ENCODE measurements at places on chromosomes 5 and 9. TPM values are rescaled to one million over a fixed set of nuclear protein-coding genes. Genes with fewer than 3 reads are reported as not detected.

GRCh38 chr5:40688996-40689395, 9.3 kb downstream of the PTGER4 start:
- H3K27ac ChIP-seq, result no peak overlapping the region
- H3K27me3 ChIP-seq, result no peaks in the 10 kb centered on the region
- no peak for DNase-seq
- H3K4me1 ChIP-seq, result peaks cover 41% of the 10 kb centered on the region

The CNTRL gene
- 42.9 TPM for total RNA-seq

- no peak overlapping the region for H3K27ac ChIP-seq
- H3K4me1 ChIP-seq, result peaks cover 2% of the 10 kb centered on the region
- no peaks in the 10 kb centered on the region for H3K27me3 ChIP-seq
- DNase-seq, result peak; percentile 92
- no peaks in the 10 kb centered on the region for H3K36me3 ChIP-seq
These were observed 230.3 kb downstream of the GLIS3 start for GRCh38 chr9:4069457-4070153.

The ZNF169 gene
- 5.8 TPM for total RNA-seq

DNA sequence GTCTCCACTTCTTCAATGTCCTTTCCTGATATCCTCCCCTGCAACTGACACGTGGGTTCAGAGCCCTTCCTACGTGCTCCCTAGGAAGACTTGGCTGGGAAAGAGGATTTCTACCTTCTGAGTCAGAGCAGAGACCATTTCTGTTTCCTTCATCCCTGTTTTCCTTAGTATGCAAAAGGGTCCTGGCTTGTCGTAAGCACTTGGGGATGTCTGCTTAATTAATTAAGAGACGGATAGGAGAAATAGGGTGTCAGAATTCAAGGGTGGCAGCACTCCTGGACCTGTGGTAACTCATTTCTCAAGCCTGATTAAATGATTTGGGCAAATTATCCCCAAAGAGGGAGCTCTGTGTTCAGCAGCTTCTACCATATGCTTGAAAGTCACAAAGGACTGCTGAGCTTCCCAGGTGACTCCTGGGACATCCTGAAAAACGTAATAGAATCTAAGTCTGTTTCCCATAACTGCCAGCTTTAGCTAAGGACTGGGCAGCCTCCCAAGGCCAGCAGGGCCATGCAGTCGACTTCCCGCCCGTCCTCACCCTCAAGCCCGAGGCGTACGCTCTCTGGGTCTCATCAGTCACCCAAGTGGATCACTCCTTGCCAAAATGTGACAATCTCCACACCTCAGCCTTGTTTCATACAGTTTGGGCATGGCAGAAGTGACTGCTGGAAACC, 20.5 kb downstream of the ABCA1 start:
- H3K27me3 ChIP-seq, result no peaks in the 10 kb centered on the region
- H3K27ac ChIP-seq, result peak overlapping the region; percentile 63
- no peak for DNase-seq
- H3K4me1 ChIP-seq, result peaks cover 16% of the 10 kb centered on the region

DNA sequence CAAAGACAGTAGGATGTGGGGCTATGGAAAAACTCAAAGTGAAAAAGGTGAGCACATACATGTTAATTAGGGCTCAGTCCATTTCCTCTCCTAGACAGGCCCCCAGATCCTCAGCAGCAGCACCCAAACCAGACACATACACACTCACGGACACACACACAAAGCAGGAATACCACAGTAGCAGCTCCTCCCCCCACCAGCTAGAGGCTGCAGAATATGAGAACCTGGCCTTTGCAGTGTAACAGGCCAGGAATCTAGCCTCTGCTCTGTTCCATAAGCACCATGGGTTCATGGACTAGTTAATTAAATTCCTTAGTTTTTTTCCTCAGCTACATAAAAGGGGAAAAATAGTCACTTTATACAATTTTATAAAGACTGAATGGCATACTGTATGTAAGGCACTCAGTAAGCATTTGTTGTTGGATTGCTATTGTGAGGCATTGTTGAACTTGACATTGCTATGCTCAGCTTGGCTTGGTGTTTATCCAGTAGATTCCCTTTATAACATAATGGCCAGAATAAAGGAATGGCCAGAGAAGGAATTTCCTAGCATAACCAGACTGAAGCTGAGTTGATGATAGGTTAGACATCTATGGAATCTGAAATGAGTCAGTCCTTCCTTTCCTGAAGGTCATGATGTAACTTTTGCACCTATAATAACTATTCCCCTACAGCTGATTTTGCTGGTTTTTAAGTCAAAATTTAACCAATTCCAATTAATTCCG, 186.8 kb downstream of the SEMA5A start:
- H3K27me3 ChIP-seq, result no peaks in the 10 kb centered on the region
- no peak overlapping the region for H3K27ac ChIP-seq
- H3K36me3 ChIP-seq, result no peaks in the 10 kb centered on the region
- peaks cover 7% of the 10 kb centered on the region for H3K4me1 ChIP-seq

DNA sequence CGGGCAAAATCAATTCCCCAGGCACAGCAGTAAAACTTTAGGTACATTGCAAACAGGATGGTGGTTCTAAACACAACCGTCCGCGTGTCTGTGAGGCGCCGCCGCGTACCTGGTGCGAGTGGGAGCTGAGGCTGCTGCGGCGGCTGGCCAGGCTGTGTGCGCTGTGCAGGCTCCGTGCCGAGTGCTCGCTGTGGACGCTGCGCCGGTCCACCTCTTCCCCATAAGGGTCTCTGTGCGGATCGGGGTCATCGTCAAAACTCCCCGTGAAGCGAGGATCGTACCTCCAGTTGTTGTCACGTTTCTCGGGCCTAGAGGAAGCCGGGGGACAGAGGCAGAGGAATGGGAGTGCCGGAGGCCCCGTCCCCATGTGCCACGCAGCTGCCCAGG, 16.7 kb downstream of the SEC16A start:
- H3K4me3 ChIP-seq, result no peak overlapping the region
- no peaks in the 10 kb centered on the region for H3K27me3 ChIP-seq
- H3K4me1 ChIP-seq, result no peaks in the 10 kb centered on the region
- DNase-seq, result no peak

GRCh38 chr9:132283863-132284262, 70.9 kb downstream of the SETX start:
- no peak overlapping the region for H3K27ac ChIP-seq
- peaks cover 12% of the 10 kb centered on the region for H3K4me1 ChIP-seq
- no peak for DNase-seq

GRCh38 chr5:174312270-174312617, 266.7 kb downstream of the NSG2 start:
- H3K4me1 ChIP-seq, result no peaks in the 10 kb centered on the region
- peaks cover 11% of the 10 kb centered on the region for H3K27me3 ChIP-seq
- no peak for DNase-seq
- H3K36me3 ChIP-seq, result no peaks in the 10 kb centered on the region

Data from lung (tissue), 17 donors.